ENCODE measurements at places on chromosomes 5 and 9.
A peak's percentile ranks its signal among the peaks of the same experiment; 100 is the strongest.

DNA sequence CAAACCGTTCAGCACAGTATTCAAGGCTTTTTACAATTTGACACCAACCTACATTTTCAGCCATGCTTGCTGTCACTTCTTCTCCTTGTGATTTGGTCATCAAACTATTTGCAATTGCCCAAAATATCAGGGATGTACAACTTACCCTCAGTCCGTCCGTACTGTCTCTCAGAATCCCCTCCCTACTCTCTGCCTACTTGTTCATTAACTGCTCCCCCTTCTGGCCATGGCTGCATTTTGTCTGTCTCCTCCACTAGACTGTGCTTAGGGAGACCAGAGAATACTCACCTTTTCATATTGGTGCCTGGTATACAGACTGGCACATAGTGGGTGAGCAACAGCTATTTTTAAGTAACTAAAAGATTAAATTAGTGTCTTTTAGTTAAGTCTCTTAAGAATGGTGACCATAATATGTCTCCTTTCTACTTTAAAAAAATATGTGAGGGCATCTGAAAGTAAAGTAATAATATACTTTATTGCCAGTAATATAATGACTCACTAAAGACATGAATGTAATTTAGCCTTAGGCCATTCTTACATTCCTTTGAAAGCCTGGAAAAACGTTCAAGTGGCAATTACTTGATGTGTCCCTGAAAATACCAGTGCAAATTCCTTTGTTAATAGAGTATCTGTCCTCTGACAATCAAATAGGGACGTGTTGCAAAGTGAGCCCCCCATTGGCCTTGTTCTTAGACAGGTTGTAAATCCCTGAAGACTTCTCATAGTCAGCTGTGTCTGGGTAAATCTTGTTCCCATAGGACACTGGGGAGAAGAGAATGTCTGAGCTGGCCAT lies 27.8 kb downstream of the PRLR start:
- DNase-seq: peak; percentile 77

DNA sequence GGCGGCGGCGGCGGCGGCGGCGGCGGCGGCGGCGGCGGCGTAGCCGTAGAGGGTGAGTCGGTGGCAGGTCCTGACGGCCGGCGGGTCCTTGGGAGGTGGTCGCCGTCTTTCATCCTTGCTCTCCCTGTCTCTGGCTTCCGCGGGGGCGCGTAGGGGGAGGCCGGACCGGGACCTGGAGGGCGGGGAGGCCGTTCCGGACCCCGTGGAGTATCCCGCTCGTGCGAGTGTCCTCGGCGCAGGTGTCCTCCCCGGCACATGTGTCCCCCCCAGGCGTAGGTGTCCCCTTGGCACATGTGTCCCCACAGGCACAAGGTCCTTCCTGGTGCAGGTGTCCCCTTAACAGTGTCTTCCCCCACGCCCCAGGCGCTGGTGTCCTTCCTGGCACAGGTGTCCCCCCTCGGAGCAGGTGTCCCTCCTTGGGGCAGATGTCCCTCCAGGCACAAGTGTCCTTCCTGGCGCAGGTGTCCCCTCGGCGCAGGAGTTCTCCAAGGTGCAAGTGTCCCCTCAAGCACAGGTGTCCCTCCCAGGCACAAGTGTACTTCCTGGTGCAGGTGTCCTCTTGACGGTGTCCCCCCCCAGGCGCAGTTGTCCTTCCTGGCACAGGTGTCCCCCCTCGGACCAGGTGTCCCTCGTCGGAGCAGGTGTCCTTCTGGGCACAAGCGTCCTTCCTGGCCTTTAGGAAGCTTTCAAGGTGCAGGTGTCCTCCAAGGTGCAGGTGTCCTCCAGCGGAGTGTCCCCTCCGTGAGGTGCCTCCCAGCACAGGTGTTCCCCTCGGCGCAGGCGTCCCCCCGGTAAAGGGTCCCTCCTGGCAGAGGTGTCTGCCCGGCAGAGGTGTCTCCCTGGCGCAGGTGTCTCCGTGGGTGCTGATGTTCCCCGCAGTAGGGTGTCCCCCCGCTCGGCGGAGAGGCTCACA lies 519 bp downstream of the EXOC3 start:
- no peak for DNase-seq

DNA sequence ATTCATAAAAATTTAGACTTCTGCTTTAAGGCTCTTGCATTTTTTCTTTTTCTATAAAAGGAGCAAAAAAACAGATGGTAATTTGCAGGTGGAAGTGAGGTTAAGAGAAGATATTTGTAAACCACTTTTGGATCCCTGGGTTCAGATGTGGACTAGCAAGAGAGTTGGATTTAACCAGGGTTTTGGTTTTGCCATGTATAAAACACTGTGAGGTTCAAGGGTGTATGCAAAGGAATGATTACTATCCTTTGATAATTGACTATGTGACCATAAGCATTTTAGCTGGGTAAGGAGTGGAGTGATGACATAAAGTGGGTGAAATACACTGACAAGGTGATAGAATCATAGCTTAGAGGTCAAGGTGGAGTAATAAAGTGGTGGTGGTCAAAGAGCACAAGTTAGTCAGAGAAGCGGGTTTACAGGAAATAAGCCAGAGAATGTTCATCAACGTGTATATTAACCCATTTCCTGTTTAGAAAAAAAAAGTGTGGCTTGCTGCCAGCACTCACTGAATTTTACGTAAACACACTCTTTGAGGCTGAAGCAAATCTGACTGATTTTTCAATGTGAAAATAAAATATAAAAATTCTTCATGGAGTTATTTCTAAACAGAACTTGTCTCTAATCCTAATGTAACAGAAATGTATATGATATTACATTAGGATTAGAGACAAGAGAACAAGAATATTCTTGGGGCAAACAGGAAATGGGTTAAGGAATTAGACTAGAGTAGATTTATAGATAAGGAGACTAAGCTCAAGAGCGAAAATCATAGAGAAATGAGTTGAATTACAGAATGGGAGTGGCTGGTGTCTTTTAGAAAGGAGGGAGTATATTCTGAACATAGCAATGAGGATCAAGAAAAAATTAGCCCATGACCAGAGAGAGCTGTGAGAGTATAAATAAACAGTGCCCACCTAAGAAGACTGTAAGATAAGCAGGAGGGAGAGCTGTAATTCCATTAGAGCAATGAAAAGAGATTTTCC lies 74.5 kb downstream of the CDKN2A start:
- DNase-seq: peak; percentile 94

DNA sequence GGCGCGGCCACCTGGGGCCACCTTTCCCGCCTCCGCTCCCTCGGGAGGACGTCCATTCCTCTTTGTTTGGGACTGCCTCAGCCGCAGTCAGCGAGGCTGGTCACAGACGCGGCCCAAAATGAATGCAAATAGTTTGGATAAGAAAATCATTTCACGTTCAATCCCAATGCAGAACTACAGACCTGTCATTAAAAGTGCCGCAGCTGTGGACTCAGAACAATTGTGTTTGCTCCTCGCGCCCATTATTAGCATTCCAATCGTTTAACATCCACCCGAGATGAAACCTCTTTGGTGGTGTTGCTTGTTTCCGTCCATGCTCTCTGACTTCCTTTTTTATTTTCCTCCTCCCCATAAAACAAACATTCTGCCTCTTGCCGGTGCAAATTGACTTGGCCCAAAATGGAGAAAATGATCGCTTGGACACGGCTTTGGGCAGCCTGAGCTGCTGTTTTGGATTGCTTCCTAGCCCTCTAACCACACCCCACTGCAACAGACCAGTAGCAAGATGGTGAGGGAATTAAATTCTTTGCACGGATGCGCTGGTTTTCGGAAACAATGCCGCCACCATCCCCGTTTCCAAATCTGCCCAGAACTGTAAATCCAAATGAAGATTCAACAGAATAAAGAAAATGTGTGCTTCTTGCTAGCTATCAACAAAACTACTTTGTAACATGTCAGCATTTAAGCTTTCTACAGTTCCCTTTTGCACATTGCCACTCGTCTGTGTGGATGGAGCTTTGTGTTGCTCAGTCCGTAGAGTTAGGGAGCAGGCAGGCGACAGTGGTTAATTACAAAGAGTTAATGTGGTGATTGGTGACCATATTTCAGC lies 784 bp downstream of the NLN start:
- peak; percentile 76 for DNase-seq

GRCh38 chr9:6655036-6655435 lies 9.5 kb upstream of the GLDC start:
- no peak for DNase-seq

DNA sequence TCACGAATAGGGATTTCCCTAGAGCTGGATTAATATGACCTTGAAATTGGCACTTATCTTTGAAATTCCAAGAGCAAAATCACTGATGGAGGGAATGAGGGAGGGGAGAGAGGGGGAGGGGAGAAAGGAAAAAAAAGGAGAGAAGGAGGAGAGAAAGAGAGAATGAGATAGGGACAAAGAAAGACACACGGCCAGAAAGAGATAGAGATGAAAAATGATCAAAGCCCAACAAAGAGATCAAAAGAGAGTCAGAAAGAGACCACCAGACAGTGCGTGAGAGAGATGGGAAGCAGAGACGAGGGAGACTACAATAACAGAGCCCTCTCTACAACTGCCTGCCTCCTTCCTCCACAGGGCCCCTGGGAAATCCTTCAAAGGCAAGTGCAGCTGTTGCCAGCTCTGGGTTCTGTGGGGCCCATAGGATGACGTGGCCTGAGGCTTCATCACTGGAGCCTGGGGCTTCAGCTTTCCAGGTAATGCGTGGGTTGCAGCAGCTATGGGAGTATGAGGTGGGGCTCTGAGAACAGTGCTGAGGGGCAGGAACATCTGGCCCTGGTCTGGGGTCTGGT lies 58.3 kb upstream of the SHB start:
- DNase-seq: peak; percentile 61

DNA sequence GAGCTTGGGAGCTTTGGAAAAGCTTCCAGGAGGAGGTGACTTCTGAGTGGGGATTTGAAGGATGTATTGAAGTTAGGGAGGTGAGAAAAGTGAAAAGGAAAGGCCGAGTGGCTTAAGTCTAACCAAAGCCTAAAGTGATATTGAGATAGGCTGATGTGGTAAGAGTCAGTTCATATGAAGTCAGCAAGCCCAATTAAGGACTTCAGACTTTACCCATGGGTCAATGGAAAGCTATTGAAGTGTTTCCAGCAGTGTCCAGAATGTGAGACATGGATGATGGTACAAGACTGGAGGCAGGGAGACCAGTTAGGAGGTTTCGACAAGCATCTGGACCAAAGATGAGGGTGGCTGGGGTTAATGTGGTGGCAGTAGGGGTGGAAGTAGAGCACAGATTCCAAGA lies 134.3 kb upstream of the WWC1 start:
- DNase-seq: no peak

- DNase-seq: no peak
These were observed 22.1 kb downstream of the LRRC19 start for GRCh38 chr9:26983340-26983739.

GRCh38 chr5:163460562-163461171 lies at the start of gene HMMR:
Gene HMMR, plus strand, starts transcription at chr5:163460632. Its CDS starts 61 bp downstream, at chr5:163460693.
- DNase-seq: peak; percentile 58

- DNase-seq: no peak
These were observed 13.8 kb downstream of the INVS start for GRCh38 chr9:100112677-100113336.

DNA sequence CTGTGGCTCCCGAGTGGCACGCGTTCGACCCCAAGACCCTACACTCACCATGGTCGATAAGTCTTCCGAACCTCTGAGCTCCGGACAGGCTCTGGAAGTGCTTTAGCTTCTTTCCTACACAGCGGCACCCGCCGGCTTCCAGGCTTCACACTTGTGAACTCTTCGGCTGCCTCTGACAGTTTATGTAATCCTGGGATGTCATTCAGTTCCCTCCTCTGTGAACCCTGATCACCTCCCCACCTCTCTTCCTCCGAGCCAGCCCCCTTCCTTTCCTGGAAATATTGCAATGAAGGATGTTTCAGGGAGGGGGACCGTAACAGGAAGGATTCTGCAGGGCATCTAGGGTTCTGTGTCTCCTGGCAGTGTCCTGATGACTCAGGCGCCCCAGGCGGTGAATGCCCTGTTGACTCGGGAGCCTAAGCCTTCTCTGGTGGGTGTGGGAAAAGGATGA lies at the start of gene CD14:
CD14 (minus strand) TSS at position 155 of the 451 bp plus-strand sequence; CDS start at position 51, 104 bp downstream.
- peak; percentile 91 for DNase-seq

DNA sequence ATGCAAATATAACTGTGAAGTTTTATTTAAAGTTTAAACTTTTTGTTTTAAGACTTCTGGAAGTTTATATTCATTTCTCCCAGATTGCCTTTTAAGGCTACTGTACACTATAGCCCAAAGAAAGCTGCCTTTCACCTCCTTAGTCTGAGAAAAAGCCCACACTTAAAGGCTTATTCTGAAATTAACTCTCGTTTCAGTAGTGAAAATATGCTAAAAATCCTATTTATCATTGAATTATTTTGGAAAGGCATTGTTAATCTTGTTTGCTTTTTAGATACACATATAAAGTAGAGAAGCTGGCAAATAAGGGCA lies 3.3 kb upstream of the PURA start:
- no peak for DNase-seq

DNA sequence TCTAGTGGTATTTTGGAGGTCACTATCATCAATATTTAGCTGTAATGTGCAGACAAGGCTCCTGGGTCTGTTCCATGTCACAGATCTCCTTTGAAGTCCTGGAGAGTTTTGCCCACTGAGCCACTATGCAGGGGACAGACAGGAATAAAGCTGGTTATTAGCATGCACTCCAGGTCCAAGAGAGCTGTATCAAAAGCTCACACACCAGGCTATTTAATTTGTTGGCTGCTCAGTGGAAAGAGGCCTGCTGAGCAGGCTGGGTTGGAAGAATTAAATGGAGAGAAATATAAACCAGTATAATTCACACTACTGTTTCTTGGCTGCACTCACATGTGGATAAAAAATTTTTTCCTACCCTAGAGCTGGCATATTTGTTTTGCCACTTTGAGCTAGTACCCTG lies 113.8 kb upstream of the TAF11L2 start:
- DNase-seq: no peak

DNA sequence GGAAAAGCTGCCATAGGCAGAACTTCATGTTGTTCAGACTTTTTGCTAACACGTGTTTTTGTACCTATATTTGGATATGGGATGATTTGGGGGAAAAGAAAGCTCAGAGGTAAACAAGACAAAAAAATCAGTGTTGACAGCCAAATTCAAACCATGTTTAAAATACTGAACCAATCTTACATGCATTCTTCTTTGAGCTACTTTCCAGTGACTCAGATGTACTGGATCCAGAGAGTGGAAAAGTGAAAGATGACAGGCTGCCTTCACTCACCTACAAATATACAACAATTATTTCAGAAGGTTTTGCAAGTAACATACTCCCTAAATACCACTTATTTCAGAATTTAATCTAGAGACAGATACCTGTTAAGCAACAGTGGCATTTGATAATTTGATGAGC lies 165.7 kb downstream of the MPDZ start:
- peak; percentile 22 for DNase-seq

DNA sequence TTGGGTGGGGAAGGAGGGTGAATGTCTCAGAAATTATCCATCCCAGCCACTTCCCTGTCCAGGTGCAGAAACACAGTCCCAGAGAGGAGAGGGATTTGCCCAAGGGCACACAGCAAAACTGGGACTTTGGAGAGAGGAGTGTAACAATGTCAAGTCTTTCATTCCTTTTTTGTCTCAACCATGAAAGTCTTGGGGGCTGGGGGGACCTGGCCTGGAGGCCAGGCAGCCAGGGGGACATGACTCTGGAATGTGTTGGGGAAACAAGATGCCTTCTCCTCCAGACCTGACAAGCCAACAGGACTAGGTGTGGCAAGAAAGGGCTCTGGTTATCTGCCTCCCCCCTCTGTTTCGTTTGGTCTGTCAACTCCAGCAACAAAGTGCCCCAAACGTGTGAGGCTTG lies 13.9 kb upstream of the HAND1 start:
- no peak for DNase-seq

- DNase-seq: peak; percentile 73
These were observed 118.8 kb downstream of the GAPVD1 start for GRCh38 chr9:125380406-125380805.
